ENCODE measurements at places on chromosomes 1 and 21. TPM values are rescaled to one million over a fixed set of nuclear protein-coding genes. Genes with fewer than 3 reads are reported as not detected.

IL24 gene
- total RNA-seq: 0.59 TPM

PLPPR5 gene
- not detected for total RNA-seq

TNNT2 gene
- 2.6 TPM for total RNA-seq

ACTN2 gene
- total RNA-seq: 0.48 TPM

FAM163A gene
- total RNA-seq: not detected

SETDB1 gene
- 33.4 TPM for total RNA-seq

FCGR2B gene
- total RNA-seq: 124 TPM

SLC9C2 gene
- not detected for total RNA-seq

BNIPL gene
- 47.1 TPM for total RNA-seq

CNIH3 gene
- 5.2 TPM for total RNA-seq

CD5L gene
- not detected for total RNA-seq

NES gene
- total RNA-seq: 14.9 TPM

- no peaks in the 10 kb centered on the region for H3K27me3 ChIP-seq
- H3K36me3 ChIP-seq: no peaks in the 10 kb centered on the region
- no peaks in the 10 kb centered on the region for H3K4me1 ChIP-seq
- no peak overlapping the region for H3K4me3 ChIP-seq
These were observed 147.4 kb downstream of the ZNF281 start for GRCh38 chr1:200262326-200262965.

DNA sequence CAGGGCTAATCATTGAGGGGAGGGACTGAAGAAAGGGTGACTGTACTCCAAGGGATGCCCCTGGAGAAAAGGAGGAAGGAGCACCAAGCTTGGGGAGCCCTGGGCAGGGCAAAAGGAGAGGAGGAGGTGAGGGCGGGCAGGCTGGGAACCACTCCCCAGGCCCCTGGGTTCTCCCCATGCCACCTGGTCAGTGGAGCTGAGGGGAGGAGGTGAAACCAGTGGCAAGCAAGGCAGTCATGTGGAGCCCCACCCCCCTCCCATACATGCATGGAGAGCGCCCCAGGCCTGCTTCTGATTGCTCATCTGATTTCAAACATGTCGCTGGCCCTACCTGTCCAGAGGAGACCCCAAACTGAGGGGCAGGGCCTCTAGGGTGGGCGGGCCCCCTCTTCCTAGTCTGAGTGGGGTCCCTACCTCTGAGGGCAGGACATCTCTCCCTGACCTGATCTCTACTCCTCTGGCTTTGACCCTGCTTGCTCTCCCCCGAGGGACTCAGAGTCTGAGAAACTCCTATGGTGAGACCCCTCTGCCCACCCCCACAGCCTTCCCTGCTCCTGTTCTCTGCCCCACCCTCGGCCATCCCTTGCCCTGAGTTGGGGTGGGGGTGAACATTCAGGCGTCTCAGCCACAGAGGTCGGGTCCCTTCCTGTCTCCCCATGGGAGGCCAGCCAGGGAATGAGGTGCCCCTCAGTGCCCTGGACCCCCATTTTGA is 18.6 kb downstream of the INSRR start:
- DNase-seq: no peak
- no peak overlapping the region for H3K27ac ChIP-seq
- no peak overlapping the region for H3K4me3 ChIP-seq
- H3K27me3 ChIP-seq: peaks cover 34% of the 10 kb centered on the region

GRCh38 chr1:32877211-32878110 is 6.7 kb upstream of the FNDC5 start:
- no peaks in the 10 kb centered on the region for H3K36me3 ChIP-seq
- H3K4me3 ChIP-seq: no peak overlapping the region
- DNase-seq: no peak
- no peak overlapping the region for H3K27ac ChIP-seq

GRCh38 chr1:179351281-179351680 is 14.5 kb upstream of the AXDND1 start:
- no peak overlapping the region for H3K27ac ChIP-seq
- H3K36me3 ChIP-seq: no peaks in the 10 kb centered on the region
- no peak for DNase-seq
- H3K4me3 ChIP-seq: no peak overlapping the region
- no peaks in the 10 kb centered on the region for H3K27me3 ChIP-seq

GRCh38 chr1:233328142-233328921 is 808 bp downstream of the MAP3K21 start:
- no peaks in the 10 kb centered on the region for H3K4me1 ChIP-seq
- peak overlapping the region; percentile 75 for H3K4me3 ChIP-seq
- H3K36me3 ChIP-seq: no peaks in the 10 kb centered on the region
- peak overlapping the region; percentile 81 for H3K27ac ChIP-seq

GRCh38 chr1:195202241-195202640 is 1406.0 kb downstream of the KCNT2 start:
- no peaks in the 10 kb centered on the region for H3K4me1 ChIP-seq
- no peaks in the 10 kb centered on the region for H3K36me3 ChIP-seq
- DNase-seq: no peak
- no peak overlapping the region for H3K4me3 ChIP-seq
- no peak overlapping the region for H3K27ac ChIP-seq

DNA sequence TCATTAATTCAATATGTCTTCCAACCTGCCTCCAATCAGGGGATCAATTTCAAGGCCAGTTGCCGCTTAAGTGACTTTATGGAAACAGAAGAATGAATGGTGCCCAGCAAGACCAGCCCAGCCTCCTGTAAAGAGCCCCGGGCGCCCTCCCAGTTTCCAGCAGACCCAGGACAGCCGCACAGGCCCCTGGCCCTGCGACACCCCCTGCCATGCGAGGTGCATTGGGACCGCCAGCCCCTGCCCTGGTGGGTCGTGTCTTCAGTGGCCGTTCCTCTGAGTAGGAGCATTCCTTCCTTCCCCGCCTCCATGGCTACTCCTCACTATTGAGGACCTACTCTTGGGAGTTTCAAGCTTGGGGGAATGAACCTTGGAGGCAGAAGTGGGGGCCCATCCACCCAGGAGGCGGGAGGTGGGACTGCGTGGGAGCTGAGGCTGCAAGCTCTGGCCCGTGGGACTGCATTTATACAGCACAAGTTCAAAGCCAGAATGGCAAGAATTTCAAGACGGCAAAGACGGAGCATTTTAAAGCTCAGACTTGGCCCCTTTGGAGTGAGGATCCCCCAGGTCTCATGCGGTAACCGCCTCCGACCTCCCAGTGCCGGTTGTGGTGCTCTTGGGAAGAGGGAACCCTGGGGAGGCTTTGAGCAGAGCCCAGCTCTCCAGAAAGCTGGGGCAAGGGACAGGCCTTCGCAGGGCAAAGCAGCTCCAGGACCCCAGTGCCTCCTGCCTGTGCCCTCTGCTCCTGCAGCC is 73.1 kb upstream of the ACTRT2 start:
- H3K27me3 ChIP-seq: peaks cover 88% of the 10 kb centered on the region
- no peak overlapping the region for H3K27ac ChIP-seq
- H3K36me3 ChIP-seq: no peaks in the 10 kb centered on the region
- no peak overlapping the region for H3K4me3 ChIP-seq

- no peak for DNase-seq
- no peak overlapping the region for H3K4me3 ChIP-seq
- no peak overlapping the region for H3K27ac ChIP-seq
These were observed 32.5 kb upstream of the ASPM start for GRCh38 chr1:197178998-197179397.

DNA sequence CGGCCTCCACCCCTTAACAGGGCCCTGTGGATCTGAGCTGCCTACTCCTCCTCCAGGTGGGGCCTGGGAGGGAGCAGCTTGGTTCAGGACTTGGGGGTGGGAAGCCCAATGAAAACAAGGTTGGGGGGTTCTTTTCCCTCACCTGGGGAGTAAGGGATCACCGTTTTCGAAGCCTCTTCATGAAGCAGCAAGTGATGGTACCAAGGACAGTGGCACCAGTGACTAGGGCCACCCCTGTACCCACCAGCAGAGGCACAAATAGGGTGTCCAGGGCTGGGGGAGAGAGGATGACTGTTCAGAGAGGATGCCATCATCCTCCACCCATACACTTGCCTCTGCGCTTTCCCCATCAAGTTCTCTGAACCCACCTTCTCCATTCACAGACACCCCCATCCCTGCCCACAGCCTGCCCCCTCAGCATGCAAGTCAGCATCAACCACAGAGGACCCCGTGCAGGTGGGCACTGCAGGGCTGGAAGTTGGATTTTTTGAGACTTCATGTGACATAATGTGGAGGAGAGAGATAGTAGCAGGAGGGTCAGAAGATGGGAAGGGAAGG is 6.7 kb downstream of the IGSF8 start:
- no peak overlapping the region for H3K27ac ChIP-seq
- DNase-seq: no peak
- no peak overlapping the region for H3K4me3 ChIP-seq
- H3K27me3 ChIP-seq: no peaks in the 10 kb centered on the region
- H3K36me3 ChIP-seq: no peaks in the 10 kb centered on the region

DNA sequence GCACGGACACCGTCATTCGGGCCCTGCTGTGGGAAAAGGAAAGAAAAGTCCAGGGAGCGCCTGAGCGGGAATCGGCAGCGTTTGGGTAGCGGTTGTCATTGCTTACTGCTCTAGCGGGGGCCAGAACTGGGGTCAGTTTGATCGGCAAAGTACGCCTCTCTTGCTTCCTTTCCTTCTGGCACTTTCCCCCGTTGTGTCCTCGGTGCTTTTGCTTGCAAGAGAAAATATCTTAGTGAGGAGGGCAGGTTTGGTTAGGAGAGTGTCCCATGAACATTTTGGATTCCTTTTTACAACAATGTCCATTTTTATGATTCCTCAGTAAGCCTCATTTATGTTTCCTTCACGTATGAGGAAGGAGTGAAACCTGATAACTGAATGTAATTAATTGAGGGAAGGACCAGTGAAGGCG is 670 bp downstream of the ST3GAL3 start:
- DNase-seq: no peak
- H3K4me3 ChIP-seq: peak overlapping the region; percentile 88
- H3K27ac ChIP-seq: peak overlapping the region; percentile 62
- no peaks in the 10 kb centered on the region for H3K36me3 ChIP-seq
- H3K27me3 ChIP-seq: no peaks in the 10 kb centered on the region
- peaks cover 8% of the 10 kb centered on the region for H3K4me1 ChIP-seq

DNA sequence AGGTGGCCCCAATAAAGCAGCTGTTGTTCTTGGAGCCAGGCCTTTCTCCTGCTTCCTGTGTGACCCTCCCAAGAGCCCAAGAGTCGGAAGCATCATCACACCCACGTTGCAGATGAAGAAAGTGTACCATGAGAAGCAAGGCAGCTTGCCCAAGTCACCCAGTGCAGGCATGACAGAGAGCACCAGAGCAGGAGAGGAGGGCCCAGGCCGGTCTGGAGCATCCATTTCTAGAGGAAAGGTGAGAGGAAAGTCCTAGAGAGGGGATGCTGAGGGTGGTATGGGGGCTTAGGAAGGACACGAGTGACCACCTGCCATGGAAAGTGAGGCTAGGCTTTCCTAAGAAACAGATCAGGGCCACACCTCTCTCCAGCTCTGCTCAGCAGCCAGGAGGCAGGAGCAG is 47.0 kb downstream of the C1orf198 start:
- no peak for DNase-seq
- no peak overlapping the region for H3K4me3 ChIP-seq
- H3K27ac ChIP-seq: peak overlapping the region; percentile 44
- no peaks in the 10 kb centered on the region for H3K27me3 ChIP-seq
- H3K36me3 ChIP-seq: no peaks in the 10 kb centered on the region

- H3K27me3 ChIP-seq: no peaks in the 10 kb centered on the region
- H3K36me3 ChIP-seq: no peaks in the 10 kb centered on the region
- H3K27ac ChIP-seq: peak overlapping the region; percentile 54
- no peak overlapping the region for H3K4me3 ChIP-seq
- DNase-seq: no peak
- no peaks in the 10 kb centered on the region for H3K4me1 ChIP-seq
These were observed 11.3 kb downstream of the HJV start for GRCh38 chr1:146010126-146010738.

DNA sequence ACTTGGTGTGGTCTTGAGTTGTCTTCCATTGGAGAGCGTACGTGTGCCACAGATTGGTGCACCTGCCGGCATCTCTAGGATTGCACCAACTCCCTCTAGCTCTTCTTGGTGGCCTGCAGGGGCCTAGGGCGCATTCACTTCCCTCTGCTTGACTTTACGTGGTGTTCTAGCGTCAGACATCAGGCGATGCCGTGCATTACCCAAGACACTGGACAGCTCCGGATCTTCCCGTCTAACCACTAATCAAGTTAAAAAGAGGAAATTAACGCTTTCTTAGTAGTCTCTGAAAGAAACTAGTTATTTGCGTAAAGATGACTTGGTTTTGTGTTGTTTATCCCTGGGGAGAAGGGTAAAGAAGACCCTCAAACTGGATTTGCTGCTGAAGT is 510 bp upstream of the IL10RB start:
- H3K27ac ChIP-seq: peak overlapping the region; percentile 88
- H3K27me3 ChIP-seq: no peaks in the 10 kb centered on the region
- no peaks in the 10 kb centered on the region for H3K36me3 ChIP-seq
- no peak for DNase-seq

- no peaks in the 10 kb centered on the region for H3K4me1 ChIP-seq
- H3K36me3 ChIP-seq: no peaks in the 10 kb centered on the region
- no peak overlapping the region for H3K4me3 ChIP-seq
- no peaks in the 10 kb centered on the region for H3K27me3 ChIP-seq
- DNase-seq: no peak
- H3K27ac ChIP-seq: no peak overlapping the region
These were observed 19.3 kb downstream of the HAO2 start for GRCh38 chr1:119387858-119388257.

DNA sequence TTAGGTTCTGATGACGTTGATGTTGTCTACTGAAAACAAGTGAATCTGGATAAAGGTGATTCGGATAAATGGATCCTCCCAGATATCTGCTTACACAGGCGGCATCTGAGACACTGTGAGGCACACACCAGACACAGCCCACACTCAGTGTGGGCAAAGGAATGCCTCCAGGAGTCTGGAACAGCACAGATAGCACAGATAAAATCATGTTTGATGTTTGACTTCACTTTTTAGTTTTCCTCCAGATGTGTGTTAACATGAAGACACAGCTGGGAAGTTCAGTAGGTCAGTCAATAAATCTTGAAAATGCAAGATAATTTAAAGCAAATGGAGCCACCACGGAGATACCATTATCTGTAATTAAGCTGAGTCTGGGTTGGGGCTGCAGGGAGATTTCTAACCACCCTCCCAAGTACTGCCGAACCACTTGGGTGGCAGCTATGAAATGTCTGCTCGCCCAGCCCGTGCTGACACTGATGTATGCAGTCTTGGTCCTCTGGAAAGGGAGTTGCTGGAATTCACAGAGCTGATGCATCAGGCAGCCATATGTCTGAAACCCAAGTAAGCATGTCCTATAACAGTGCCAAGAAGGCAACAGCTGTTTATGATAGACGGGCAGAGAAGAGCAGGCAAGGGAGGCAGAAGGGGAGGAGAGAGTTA is 11.7 kb downstream of the CAPN9 start:
- no peak for DNase-seq
- H3K36me3 ChIP-seq: no peaks in the 10 kb centered on the region
- no peaks in the 10 kb centered on the region for H3K27me3 ChIP-seq
- no peak overlapping the region for H3K27ac ChIP-seq
- H3K4me1 ChIP-seq: no peaks in the 10 kb centered on the region

GRCh38 chr21:43944757-43945156 is 67.4 kb upstream of the TRAPPC10 start:
- H3K36me3 ChIP-seq: no peaks in the 10 kb centered on the region
- H3K4me1 ChIP-seq: no peaks in the 10 kb centered on the region
